ENCODE measurements at places on chromosomes 2 and 18.

GRCh38 chr2:9737053-9737875 lies 106.0 kb upstream of the TAF1B start:
- peak; percentile 79 for DNase-seq

- DNase-seq: peak; percentile 15
Observed at GRCh38 chr2:148023861-148024260, 3.0 kb downstream of the MBD5 start.

DNA sequence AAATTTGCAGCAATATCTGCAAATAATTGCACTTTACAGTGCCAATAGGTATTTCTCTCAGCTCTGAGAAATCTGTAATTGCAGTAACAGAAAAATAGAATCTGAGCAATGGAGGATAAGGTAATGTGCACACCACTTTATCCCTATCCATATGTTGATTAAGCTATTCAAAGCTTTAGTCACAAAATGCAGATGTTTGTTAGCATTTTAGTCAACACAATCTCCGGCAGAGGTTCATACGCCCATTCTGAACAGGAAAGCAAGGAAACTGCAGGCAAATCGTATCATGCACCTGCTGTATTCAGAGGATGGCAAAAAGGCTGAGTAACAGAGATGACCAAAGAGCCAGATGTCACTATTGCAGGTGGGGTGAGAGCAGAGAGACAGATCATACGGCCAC lies 566.2 kb upstream of the CDH2 start:
- no peak for DNase-seq

DNA sequence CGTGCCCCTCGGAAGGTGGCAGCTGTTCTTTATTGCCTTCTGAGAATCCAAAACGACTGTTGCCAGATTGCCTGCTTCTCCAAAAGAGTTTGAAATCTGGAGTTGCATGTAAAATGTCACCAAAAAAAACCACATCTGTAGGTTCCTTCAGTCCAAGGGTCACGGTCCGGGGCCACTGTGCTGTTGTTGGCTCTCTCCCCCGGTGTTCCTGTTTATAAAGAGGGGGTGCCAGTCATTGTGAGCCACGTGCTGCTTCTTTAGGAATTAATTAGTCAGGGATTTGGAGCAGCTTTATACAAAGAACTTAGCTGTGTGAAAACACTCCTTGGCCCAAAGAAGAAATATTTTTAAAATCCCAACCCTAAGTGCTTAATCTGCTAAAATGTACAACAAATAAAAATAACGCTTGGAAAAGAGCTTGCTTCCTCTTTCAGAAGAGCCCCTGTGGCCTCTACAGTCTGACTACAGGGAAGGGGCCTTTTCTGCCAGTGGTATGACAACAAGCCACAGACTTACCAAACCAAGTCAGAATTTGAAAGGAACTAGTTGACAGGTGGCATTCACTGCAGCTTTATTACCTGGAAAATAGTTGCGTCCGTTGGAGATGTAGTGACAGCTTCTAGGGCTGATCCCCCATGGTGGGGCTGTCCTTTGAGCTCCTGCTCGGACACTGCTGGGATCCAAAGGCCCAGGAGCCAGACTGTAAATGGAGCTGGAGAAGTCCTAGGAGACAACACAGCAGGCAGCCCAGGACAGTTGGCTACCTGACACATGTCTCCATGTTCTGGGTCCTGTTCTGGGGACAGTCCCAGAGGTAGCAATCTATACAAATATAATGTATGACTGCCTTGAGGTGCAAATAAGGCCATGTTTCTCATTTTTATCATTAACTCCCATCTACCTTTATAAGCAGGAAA lies 84.5 kb upstream of the SLC1A4 start:
- DNase-seq: no peak

DNA sequence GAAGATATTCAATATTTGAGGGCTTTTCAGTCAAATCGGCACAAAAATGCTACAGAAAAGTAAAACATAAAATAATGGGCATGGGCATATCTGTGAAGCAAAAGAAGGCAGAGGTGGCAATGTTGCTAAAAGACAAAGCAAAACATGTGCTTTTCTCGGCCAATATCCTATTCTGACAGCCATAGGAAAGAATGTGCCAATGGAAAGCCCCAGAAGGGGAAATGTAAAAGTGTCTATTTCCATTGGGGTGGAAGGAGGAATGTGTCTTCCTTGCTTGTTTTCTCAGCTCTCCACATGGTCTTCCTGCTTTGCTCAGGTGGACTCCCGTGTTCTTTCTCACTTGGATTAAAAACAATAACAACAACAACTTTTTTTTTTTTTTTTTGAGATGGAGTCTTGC lies 13.7 kb upstream of the PER2 start:
- no peak for DNase-seq

GRCh38 chr18:8685141-8685913 lies 20.0 kb upstream of the MTCL1 start:
- DNase-seq: no peak

- DNase-seq: no peak
Observed at GRCh38 chr18:54254265-54254758, 15.0 kb upstream of the POLI start.

DNA sequence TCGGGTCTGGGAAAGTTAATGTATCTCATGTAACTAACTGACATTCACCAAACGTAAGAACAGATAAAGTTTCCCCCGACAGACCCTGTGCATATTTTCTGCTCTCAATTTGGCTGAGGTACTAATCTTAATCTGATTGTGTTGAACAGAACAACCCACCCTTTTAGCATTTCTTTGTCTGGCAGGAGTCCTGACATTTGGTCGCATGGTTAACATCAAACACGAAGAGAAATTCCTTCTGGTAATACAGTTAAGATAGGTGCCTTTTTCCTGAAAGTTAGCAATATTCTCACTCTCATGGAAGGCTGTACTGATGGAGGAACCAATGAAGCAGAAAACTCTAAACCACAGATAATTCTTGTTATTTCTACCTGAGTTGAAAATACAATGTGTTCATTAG lies 520.8 kb downstream of the PARD3B start:
- no peak for DNase-seq

- DNase-seq: no peak
Observed at GRCh38 chr18:71293322-71293721, 1004.5 kb downstream of the SOCS6 start.

- DNase-seq: no peak
Observed at GRCh38 chr2:128506534-128506933, 187.9 kb upstream of the HS6ST1 start.

DNA sequence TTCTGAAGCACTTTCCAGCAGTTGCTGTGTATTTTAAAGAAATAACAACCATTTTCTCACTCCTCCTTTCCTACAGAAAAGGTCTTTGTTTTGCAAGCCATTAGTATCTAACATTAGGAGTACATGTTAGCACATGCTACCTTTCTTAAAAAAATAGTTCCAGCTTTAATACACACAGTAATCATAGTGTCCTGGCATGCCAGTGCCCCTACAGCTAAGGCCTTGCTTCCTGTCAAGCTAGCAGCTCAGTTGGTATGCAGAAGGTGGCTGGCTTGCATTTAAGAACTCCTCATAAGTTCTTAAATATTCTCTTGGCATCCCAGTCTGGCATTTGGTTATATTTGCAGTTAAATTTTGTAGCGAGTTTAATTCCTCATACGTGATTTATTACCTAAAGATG lies 141.3 kb upstream of the IL1R2 start:
- DNase-seq: no peak

DNA sequence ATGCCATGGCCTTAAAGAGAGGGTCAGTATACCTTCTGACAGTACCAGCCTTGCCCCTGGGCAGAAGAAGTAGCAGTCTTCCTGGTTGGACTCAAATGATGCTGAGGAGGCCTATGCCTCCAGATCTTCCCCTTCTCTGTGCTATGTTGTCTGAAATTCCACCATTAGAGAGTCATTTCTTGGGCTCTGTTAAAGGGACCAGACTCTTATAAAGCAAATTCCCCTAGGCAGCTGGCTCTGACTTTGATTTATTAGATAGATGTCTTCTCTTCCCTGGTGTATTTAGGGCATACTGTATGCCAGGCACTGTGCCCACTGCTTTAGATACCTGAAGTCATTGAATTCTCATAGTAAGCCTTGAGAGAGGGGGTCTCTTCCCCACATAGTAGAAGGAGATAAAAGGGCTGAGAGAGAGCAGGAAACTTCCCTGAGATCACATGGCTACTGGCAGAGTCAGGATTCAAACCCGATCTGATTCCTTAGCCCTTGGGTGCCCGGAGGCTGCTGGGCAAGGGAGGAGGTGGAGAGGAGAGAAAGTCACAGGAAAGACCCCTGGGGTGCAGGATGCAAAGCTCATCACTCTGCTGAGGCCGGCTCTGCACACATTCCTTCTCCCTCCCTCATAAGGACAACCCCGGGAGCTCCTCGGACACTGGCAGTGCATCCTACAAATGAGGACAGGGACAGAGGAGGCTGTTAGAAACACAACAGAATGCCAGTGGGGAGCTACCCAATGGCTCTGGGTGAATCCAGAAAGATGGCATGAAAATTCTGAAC lies 23.0 kb downstream of the COPS9 start:
- no peak for DNase-seq

GRCh38 chr2:76027761-76028160 lies 317.0 kb upstream of the GCFC2 start:
- no peak for DNase-seq

DNA sequence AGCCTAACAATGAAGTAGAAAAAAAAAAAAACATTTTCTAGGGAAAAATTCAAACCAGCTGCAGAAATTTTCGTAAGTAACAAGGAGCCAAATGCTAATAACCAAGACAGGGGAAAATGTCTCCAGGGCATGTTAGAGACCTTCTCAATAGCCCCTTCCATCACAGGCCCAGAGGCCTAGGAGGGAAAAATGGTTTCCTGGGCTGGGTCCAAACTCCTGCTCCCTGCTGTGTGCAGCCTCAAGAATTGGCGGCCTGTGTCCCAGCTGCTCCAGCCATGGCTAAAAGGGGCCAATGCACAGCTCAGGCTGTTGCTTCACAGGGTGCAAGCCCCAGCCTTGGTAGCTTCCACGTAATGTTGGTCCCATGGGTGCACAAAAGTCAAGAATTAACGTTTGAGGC lies 266.2 kb downstream of the ZEB2 start:
- DNase-seq: no peak

- no peak for DNase-seq
Observed at GRCh38 chr18:12777500-12777944, 74.7 kb downstream of the PSMG2 start.

- DNase-seq: peak; percentile 28
Observed at GRCh38 chr2:170298115-170298514, 120.2 kb downstream of the MYO3B start.

DNA sequence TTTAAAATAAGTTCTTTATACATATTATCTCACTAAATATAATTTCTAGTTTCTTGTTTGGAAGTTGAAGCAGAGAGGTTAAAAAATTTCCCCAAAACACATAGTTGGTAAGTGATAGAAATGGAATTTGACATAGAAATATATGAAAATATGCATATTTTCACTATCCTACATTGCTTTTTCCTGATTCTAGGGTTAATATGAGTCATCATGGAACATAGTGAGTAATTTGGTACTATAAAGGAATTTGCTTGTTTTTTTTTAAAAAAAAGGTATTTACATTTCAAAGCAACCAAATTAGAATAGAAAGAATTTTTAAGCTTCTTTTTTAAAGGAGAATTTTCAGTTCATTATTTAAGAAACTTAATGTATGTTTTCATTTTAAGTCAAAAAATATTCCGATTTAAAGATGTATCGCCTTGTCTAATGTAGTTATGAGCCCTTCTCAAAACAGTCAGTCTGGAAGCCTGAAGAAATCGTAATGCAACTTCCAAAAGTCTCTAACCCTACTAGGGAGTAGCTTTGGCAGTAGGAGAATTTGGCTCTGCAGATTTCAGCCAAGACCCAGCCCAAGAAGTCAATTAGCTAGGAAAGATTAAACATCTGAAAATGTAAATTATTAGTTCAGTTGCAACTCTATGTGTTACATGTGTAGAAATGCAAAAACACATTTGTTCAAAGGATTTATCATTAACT lies 147.3 kb downstream of the RDH14 start:
- DNase-seq: no peak

DNA sequence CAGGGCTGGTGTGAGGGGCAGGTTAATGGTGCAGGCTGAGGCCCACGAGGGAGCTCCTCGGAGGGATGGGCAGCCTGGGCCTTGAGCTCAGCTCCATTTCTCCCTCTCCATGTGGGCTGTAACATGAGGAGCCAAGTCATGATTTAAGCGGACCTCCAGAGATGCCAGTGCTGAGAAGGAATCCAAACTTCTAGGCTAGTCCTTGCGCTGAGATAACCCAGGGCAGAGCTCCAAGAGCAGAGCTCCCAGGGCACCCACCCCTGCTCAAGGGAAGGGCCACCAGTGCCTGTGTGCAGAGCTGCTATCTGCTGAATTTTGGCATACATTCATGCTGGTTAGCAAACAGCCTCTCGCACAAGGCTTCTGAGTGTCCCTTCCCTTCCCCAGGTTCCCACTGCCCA lies 95.1 kb downstream of the MRO start:
- no peak for DNase-seq

DNA sequence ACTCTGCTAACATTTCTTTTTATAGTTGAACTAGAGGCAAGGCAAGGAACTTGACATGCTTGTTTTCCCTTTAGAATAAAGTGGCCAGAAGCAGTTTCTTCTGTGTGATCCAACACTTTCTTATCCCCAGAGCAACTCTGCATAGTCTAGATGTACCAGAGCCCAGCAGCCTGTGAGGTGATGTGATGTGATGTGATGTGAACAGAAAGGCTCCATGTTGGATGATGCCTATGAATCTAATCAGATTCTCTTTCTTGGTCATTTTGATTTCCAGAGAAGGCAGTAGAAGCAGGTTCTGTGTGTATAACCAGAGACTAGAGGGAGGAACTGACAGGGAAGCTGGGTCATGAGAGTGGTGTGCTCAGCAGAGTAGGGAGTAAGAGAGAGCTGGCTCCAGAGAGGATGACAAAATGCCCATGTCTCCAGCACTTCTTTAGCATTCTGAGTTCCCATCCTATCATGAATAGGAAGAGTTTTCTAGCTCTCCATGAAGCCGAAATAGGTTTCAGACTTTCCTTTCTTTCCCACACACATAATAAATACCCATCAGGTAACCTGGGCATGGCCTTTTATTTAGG lies 31.0 kb upstream of the PTH2R start:
- no peak for DNase-seq

GRCh38 chr18:61852496-61852895 lies 40.3 kb downstream of the RNF152 start:
- no peak for DNase-seq

- no peak for DNase-seq
Observed at GRCh38 chr2:95388091-95388692, 14.3 kb upstream of the FAHD2A start.
